Thymus (tissue), 14 donors: ENCODE measurements at places on chromosomes 13 and 19. TPM values are rescaled to one million over a fixed set of nuclear protein-coding genes. Genes with fewer than 3 reads are reported as not detected.

Gene NKPD1
- total RNA-seq, result 0.14 TPM

Gene CKM
- 2.3 TPM for total RNA-seq

- no peak overlapping the region for H3K4me3 ChIP-seq
- no peak for DNase-seq
- H3K4me1 ChIP-seq, result peaks cover 2% of the 10 kb centered on the region
- no peaks in the 10 kb centered on the region for H3K36me3 ChIP-seq
Observed at GRCh38 chr19:46115396-46116106, 8.9 kb downstream of the IGFL3 start.

GRCh38 chr13:86003029-86003428, 203.8 kb upstream of the SLITRK6 start:
- H3K27me3 ChIP-seq, result no peaks in the 10 kb centered on the region
- no peak overlapping the region for H3K4me3 ChIP-seq
- no peaks in the 10 kb centered on the region for H3K36me3 ChIP-seq
